ENCODE measurements at places on chromosomes 13 and 19.

DNA sequence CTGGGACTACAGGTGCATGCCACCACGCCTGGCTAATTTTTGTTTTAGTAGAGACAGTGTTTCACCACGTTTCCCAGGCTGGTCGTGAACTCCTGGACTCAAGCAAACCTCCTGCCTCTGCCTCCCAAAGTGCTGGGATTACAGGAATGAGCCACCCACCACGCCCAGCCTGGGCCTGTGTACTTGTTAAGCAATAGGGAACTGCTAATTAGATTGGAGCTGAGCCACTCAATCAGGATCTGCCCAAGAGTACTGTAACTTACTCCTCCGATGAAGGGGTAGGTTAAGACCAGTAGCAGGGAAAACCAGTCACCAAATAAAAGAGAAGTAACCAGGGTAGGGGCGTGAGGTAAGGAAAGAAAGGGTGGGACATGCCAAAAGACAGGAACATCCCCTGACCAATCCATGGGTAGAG, 2.3 kb downstream of the DDX39A start:
- peak; percentile 38 for DNase-seq

DNA sequence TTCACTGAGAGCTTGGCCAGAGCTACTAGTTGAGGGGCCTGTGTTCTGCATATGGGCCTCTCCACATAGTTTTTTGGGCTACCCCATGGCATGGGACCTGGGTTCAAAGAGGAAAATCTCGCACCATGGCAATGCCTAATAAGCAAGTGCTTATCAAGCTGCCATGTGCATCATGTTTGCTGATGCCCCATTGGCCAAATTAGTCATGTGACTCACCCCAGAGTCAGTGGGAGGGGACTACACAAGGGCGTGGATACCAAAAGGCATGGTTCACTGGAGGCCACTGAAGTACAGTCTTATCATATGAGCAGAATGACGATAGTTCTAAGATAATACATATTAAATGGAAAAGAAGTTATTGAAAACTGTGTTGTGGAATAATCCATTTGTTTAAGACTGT, 214.8 kb downstream of the LMO7 start:
- no peak for DNase-seq

DNA sequence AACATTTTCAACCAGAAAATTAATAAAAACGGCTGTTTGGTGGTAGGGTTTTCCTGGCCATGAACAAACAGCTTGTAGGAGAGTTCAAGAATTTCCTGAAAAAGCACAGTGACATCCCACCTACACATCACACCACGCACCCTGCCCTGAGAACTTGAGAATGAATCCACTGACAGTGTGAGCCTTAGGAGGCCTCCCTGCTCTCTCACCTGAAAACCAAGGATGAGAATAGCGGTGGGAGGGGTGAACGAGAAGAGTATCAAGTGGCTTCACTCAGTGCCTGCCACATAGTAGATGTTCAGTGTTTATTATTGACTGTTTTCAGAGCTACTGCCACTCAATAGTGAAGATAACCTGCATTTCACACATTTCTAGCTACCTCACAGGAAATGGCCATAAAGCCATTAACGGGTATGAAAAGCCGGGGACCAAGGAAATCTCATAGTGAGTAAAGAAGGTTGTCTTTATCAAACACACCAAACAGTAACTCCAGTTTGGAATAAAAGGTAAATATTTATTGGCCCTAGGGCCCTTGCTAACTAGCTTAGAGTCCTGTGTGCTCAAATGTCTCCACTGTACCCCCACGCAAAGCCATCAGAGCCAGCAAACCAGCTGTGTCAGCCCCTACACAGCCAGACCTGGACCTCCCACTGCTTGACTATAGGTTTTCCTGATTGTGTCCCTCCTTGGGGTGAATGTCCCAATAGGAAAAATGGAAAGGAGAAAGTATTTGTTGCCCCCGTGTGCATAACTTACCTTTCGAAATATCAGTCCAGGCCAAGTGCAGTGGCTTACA, 40.6 kb downstream of the TPT1 start:
- no peak for DNase-seq

DNA sequence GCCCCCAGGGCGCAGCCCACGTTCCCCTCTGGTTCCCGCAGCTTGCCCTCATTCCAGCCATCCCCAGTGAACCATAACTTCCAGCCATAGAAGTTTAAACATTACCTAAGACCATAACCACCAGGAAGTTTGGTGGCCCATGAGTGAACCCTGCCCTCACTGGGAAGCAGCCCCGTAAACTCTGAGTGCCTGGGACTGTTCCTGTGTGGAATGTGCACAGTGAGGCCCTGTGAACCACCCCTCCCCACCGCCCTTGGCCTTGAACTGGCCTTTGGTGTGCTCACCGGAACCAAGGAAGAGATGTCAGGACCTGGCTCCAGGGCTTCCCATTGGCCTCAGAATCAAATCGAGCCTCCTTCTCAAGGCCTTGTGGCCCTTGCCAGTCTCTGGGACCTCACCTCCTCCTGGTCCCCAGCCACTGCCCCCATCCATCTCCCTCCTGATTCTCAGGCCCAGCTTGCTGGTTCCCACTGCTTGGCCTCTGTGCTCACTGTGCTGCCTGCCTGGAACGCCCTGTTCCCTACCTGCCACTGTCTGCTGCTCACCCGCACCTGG, 46.5 kb downstream of the DNM2 start:
- DNase-seq: no peak

GRCh38 chr19:18672606-18673337, 10.7 kb upstream of the CRTC1 start:
- DNase-seq: no peak

GRCh38 chr13:27483421-27483820, 33.1 kb upstream of the MTIF3 start:
- DNase-seq: no peak

GRCh38 chr19:58044886-58045285, 11.1 kb downstream of the ZSCAN1 start:
- no peak for DNase-seq

- no peak for DNase-seq
Measured at GRCh38 chr19:1409204-1410005, 2.0 kb downstream of the DAZAP1 start.

GRCh38 chr13:50682966-50683365, 160.5 kb downstream of the DLEU7 start:
- DNase-seq: no peak

DNA sequence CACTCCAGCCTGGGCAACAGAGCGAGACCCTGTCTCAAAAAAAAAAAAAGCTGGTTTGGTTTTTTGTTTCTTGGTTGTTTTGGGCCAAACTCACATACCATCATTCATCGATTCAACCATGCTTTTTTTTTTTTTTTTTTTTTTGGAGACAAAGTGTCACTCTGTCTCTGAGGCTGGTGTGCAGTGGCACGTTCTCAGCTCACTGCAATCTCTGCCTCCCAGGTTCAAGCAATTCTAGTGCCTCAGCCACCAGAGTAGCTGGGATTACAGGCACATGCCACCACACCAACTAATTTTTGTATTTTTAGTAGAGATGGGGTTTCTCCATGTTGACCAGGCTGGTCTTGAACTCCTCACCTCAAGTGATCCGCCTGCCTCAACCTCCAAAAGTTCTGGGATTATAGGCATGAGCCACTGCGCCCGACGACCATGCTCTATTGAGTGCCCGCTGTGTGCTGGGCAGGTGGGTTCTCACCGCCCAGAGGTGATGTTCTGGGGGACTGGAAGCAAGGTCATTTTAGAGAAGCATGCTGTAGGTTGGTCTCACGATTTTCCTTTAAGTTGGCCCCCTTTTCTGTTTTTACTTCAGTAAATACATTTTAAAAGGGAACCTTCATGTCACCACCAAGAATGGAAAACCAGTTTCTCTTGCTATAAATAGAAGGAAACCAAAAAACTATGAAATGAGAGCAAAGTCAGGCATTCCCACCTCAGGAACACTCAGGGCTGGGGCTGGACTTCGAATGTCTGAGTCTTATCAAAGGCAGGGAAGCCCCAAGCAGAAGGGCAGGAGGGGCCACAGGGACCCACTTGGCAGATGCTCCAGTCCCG, 8.3 kb upstream of the JUND start:
- DNase-seq: peak; percentile 27

DNA sequence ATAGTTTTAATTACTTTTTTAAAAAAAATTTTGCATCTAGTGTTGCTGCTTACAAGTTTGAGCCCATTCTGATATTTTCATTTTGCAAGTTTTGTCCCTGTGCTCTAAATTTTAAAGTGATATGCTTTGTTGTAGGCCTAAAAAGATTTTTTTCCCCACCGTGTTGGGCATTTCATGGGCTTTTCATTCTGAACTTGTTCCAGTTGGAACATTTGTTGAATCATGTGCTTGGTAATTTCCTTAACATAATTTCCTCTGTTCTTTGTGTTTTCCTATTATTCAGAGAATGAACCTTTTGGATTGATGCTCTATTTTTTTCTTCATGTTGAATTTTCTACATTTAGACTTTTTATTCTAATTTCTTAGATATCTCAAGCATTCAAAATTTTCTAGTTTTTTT, 206.4 kb upstream of the SPRY2 start:
- DNase-seq: no peak

DNA sequence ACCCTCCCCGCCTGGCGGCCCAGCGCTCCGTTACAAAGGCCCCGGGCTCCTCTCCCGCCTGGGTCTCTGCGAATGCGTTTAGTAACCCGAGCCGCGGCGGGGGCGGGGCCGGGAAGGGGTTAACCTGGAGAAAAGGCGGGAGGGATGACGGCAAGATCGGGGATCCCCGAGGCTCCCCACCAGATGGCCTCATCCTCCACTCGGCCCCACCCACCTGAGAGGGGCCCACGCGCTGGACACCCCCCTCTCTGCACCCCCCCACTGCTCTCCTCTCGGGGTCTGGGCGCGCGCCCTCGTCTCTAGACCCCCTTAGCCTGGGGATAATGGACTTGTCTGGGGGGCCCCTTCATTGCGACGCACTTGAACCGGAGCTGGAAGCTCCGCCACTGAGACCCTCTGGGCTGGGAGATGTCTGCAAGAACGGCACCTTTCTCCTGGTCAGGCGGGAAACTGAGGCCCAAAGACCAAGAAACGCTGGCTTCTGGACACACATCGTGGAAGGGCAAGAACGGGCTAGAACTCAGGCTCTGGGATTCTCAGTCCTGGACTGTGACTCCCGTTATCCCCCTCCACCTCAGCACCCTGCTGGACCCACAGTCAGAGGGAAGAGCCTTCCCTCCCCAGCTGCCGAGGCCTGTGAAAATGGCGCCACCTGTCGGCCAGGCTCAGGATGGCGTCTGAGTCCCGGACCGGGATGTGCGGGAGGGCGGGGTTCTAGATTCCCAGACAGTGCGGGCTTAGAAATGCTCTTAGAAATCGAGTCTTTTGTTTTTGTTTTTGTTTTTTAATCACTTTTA, 2.9 kb upstream of the LTBP4 start:
- DNase-seq: peak; percentile 97

GRCh38 chr13:93776936-93777335, 550.3 kb downstream of the GPC6 start:
- no peak for DNase-seq

- DNase-seq: no peak
Measured at GRCh38 chr13:85608255-85608829, 190.9 kb downstream of the SLITRK6 start.

GRCh38 chr19:49114630-49115363, 627 bp downstream of the LIN7B start:
- peak; percentile 35 for DNase-seq

GRCh38 chr19:49799798-49800376, 13.2 kb downstream of the FUZ start:
- no peak for DNase-seq

GRCh38 chr19:38850436-38850975, 720 bp upstream of the HNRNPL start:
- DNase-seq: peak; percentile 100

GRCh38 chr19:3335431-3336350, 30.7 kb upstream of the NFIC start:
- DNase-seq: no peak

GRCh38 chr13:89199138-89199537, 1528.0 kb downstream of the SLITRK5 start:
- DNase-seq: no peak

- no peak for DNase-seq
Measured at GRCh38 chr13:48424212-48424611, 11.3 kb upstream of the LPAR6 start.

DNA sequence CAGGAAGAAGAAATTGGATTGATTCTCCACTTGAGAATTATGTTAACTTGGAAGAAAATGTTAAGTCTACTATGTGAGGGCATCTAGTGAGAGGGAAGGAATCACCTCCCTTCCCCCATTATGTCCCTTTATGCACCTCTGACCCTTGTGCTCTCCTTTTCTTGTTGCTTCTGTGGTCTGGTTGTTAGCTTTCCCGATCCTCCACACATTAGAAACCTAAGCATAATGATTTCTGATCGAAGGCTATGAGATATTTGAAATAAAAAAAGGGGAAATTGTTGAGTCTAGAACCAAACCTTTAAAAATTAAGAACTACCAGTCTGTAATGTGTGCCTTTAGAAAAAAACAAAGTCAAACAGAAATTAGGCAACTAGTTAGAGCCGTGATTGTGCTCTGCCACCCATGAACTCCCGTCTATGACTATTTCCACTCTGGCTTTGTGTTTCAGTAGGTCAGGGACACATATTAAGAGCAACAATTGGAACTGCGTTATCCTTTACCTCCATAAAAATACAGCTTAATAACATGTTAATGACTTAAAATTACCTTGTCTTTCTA, 463 bp upstream of the GPC6 start:
- no peak for DNase-seq

- no peak for DNase-seq
Measured at GRCh38 chr19:53892981-53893325, 11.0 kb downstream of the PRKCG start.

DNA sequence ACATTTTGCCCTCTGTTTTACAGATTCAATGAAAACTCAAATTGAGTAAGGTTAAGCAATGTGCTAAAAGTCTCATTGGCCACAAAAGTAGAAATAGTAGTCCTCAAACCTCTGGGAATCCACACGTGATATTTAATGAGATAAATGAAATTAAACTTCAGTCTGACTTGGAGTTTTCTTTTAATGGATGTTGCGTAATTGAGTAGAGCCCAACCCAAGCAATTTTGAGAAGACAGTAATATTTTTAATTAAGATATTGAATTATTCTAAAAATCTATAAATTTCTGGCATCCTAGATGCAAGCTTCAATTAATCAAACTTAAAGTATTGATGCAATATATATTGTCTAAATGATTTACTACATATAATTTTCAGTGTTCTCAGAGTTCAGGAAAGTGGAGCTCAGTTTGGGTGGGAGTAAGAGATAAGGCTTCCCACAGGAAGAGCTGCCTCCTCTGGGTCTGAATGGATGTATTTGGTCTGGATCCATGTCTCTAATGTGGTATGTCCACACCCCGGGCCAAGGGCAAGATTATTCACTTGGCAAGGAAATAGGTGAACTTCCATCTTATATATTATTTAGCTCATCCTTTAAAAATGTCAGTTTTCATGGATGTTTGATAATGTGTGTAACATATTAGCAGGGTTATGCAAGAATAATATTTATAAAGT, 6.9 kb downstream of the MBNL2 start:
- DNase-seq: no peak

DNA sequence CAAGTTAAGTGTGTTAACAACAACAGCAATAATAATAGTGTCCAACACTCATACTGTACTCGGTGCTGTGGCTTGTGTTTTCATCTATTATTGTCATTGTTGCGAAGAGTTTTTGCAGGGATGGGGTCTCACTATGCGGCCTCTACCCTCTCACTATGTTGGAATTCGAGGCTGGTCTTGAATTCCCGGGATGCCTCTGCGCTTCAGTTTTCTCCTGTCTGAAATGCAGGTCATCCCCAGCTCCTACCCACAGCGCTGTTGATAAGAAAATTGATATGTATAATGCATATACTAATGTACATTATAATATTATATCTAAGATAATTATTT, 4.9 kb upstream of the SBK3 start:
- DNase-seq: no peak

- DNase-seq: no peak
Measured at GRCh38 chr13:77760893-77761292, 63.4 kb downstream of the SLAIN1 start.

GRCh38 chr19:40704491-40705361, 12.0 kb downstream of the COQ8B start:
- no peak for DNase-seq
